AG09319 (cell line): ENCODE measurements at places on chromosomes 6 and 20.

- no peak for DNase-seq
Measured at GRCh38 chr20:24783631-24784492, 165.2 kb upstream of the CST7 start.

- no peak for DNase-seq
Measured at GRCh38 chr6:115817161-115817560, 243.5 kb downstream of the FRK start.

DNA sequence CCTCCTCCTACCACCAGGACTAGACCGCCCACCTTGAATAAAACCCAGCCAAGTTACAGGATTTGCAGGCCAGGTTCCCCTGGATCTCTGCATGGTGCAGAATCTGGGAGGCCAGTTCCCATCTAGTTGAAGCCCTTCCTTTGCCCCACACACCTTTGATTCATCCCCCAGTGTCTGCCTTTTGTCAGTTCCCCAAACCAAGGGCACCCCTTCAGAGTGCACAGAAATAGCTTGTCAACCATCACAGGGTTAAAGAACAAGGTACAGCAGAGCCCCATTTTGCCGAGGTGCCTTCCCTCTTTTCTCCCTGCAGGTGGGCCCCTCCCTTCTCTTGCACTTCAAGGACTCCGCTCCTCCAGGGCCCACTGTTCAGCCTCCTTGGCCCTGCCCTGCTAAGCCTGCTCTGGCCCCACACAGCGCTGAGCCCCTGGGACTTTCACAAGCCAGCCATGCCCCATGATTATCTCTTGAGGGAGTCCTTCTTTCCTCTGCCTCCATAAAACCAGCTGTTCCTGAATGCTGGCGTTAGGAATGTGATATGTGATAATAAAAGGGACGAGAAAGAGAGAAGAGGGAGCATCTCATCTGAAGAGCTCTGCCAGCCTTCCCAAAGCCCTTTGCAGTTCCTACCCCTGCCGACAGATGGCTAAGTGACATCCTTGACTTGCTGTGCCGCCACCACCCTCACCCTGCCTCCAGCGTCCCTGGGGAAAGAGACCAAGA is 280.3 kb downstream of the CDC5L start:
- DNase-seq, result no peak

GRCh38 chr20:8074931-8075330 is 55.4 kb upstream of the TMX4 start:
- no peak for DNase-seq

GRCh38 chr6:169293196-169293595 is 39.5 kb upstream of the THBS2 start:
- DNase-seq, result no peak

DNA sequence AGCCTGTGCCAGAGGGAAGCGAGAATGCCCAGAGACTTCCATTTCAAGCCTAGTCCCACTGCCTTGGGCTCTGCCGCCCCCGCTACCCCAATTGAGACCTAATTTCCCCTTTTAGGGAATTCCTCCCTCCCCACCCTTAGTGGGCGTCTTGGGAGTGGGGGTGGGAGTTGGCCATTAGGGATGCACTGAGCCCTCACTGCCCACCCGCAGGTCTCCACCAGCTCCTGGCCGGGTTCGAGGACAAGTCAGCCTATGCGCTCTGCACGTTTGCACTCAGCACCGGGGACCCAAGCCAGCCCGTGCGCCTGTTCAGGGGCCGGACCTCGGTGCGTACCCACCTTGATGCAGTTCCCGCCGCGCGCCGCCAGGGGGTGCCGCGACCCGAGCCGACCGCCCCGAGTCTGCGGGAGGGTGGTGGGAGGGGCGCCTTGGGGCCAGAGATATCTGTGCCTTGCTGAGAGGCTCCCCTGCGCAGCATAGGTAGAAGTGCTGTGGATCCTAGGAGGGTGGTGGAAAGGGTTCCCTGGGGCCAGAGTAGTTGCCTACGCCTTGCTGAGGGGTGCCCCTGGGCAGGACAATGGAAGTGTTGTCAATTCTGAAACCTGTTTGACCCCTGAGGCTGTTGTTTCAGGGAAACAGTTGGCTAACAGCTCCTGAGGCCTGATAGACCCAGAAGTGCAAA is 9.2 kb downstream of the ITPA start:
- DNase-seq, result no peak

GRCh38 chr6:147949981-147950622 is 392.5 kb upstream of the SASH1 start:
- DNase-seq, result no peak

DNA sequence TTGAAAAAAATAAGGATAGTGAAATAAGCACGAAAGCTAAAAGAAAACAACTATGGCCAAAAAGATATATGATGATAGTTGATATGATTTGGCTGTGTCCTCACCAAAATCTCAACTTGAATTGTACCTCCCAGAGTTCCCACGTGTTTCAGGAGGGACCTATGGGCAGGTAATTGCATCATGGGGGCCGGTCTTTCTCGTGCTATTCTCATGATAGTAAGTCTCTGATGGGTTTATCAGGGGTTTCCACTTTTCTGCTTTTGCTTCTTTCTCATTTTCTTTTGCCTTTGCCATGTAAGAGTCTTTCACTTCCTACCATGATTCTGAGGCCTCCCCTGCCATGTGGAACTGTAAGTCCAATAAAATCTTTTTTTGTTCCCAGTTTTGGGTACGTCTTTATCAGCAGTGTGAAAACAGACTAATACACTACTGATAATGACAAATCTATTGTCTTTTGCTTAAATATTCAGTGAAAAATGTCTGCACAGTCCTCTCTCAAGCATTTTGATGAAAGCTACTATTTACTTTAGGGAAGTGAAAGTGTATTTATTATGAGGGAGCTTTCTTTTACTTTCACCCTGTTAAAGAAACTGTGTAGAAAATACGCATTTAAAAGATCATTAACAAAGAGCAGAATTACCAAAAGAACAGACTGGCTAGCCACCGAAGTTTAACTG is 389.1 kb downstream of the HTR1B start:
- no peak for DNase-seq

DNA sequence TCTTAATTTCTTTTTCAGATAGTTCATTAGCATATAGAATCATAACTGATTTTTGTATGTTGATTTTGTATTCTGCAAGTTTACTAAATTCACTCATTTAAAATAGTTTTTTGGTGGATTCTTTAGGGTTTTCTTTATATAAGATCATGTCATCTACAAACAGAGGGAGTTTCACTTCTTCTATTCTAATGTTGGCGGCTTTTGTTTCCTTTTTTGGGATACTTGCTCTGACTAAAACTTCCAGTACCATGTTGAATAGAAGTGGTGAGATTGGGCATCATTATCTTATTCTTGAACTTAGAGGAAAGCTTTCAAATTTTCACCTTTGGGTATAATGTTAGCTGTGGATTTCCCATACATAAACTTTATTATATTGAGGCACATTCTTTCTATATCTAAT is 296.9 kb downstream of the BCKDHB start:
- DNase-seq, result no peak

DNA sequence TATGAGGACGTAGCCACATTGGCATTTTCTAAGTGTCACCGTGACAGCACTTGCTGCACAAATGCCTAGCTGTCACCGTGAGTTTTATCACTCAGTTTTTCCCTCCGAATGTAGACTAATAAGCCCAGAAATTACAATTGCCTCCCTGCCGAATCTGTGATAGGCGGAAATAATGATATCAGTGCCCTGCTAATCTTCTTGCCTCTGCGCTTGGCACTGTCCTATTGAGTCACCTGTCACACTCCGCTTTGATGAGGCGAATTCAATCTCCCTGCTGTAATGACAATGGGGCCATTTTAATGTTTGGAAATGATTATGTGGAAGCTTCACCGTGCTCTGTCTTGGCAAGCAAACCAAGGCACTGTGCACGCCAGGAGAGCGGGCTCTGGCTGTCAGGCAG is 112.8 kb downstream of the LINC00237 start:
- no peak for DNase-seq

DNA sequence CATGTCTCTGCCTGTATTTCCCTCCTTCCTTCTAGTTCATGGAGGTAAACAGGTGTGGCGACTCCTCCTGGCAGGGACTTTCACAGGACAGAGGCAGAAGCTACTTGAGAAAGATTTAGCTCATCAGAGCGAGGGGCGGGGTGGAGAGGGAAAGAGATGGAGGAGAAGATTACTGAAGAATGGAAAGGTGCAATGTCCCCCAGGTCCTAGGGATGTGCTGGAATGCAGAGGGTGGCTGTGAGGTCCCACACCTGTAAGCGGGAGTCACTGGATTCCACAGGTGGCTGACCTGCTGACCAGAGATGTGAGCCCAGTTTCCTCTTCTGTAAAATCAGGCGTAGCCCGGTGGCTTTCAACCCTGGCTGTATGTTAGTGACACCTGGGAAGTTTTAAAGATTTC is 199.2 kb upstream of the SULF2 start:
- DNase-seq, result no peak

GRCh38 chr6:75963569-75963968 is 108.9 kb downstream of the IMPG1 start:
- no peak for DNase-seq

DNA sequence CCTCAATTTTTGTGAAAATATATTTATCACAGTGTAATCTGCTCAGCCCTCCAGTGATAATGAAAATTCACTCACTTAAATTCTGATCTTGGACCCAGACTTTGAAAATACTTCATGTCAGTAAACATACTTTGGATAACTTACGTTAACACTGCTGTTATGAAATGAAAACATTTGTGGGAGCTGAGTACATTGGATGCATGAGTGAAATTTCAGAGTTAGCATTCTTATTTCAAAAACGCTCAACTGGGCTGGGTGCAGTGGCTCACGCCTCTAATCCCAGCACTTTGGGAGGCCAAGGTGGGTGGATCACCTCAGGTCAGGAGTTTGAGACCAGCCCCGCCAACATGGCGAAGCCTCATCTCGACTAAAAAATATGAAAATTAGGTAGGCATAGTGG is 196.4 kb downstream of the UTRN start:
- no peak for DNase-seq

- DNase-seq, result no peak
Measured at GRCh38 chr6:146770275-146770964, 171.6 kb downstream of the ADGB start.

DNA sequence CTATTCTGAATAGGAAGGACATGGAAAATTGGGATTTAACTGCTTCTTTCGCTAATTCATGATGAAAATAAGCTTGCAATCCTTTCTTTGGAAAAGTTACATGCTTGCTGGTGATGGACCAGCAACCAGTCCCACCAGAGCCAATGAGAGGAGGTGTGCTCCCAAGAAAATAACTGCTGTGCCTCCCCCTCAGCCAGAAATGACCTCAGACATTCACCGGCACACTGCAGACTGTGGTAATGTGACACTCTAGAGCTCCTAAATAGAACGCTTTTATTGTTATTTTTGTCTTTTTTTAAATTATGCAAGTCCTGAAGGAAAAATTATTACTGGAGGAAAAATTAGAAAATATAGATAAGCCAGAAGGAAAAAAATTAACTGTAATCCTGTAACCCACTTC is 2.6 kb downstream of the PYGB start:
- no peak for DNase-seq

- DNase-seq, result no peak
Measured at GRCh38 chr6:142048593-142048980, 84.1 kb upstream of the GJE1 start.

- DNase-seq, result peak; percentile 70
Measured at GRCh38 chr6:106527979-106528378, 101.3 kb downstream of the RTN4IP1 start.

DNA sequence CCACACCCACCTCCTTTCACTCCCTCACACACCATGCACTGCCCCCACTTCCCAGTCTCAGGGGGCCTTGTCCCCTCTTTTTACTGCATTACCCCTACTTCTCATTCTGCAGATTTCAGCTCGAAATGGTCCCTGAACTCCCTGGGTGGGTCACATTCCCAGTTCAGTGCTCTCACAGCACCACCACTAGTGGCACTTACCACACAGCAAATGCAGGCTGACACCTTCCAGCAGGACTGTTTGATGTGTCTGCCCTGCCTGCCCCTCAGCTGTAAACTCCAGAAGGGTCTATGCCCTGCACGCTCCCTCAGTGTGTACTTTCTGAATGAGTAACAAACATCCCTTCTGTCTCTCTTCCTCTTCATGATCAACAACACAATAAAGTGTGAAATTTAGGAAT is 4.0 kb downstream of the DYNLT1 start:
- DNase-seq, result no peak

- no peak for DNase-seq
Measured at GRCh38 chr6:15793288-15793687, 130.5 kb upstream of the DTNBP1 start.

DNA sequence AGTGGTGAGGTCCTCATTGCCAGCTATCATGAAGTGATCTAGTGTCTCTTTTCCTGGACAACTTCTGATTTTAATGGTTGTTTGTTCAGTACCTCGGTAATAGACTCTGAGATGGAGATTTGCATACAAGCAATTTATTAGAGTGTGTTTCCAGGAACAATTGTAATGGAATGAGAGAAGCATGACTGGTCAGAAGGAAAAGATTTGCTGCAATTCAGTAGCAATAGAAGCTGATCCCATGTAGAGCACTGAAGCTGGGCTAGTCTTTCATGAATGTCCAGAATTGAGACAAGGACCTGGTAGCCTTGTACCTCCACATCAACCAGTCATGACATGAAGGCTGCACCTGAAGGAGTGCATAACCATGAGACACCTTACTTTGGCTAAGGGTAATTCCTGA is 526.5 kb downstream of the NKAIN2 start:
- DNase-seq, result no peak

GRCh38 chr6:33013608-33014007 is 4.2 kb upstream of the HLA-DOA start:
- no peak for DNase-seq

DNA sequence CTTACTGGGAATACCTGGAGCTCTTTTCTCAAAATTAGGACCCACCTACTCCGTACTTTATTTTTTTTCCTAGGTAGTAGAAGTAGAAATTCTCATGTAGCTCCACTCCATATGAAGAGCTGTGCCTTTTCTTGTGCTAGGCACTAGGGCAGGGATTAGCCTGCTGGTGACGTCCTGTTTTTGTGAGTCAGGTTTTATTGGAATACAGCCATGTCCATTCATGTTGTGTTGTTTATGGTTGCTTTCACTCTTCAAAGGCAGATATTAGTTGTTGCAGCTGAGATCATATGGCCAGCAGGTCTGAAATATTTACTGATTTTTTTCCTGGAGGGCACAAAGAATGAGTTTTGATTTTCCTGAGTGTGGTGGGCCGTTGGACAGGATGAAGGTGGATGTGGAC is 20.5 kb downstream of the XRN2 start:
- peak; percentile 16 for DNase-seq

GRCh38 chr6:41970436-41970846 is 28.8 kb upstream of the CCND3 start:
- DNase-seq, result no peak

- DNase-seq, result no peak
Measured at GRCh38 chr20:50003253-50003656, 20.5 kb downstream of the SNAI1 start.

GRCh38 chr6:17015144-17015543 is 86.7 kb upstream of the STMND1 start:
- no peak for DNase-seq

- DNase-seq, result peak; percentile 70
Measured at GRCh38 chr20:50320901-50321796, 130.5 kb downstream of the CEBPB start.

GRCh38 chr6:135228486-135228885 is 47.4 kb downstream of the MYB start:
- no peak for DNase-seq

GRCh38 chr6:132511831-132512220 is 1.1 kb downstream of the STX7 start:
- no peak for DNase-seq

GRCh38 chr6:29552512-29553051 is 7.0 kb downstream of the UBD start:
- no peak for DNase-seq
